A549 treated with Mapracorat at 1 μM for 4 hours (cell line): ENCODE measurements at places on chromosomes 4 and X. TPM values are rescaled to one million over a fixed set of nuclear protein-coding genes. Genes with fewer than 3 reads are reported as not detected.

Gene CYTL1
- not detected in 5 replicates for total RNA-seq

Gene PGAM4
- total RNA-seq, result 0.25 to 0.52 TPM (median 0.36 TPM) in 4 of 5 replicates, not detected in the other

Gene YIPF6
- total RNA-seq, result 23.6 to 36.6 TPM (median 31.1 TPM) in 5 replicates

Gene PF4V1
- not detected in 5 replicates for total RNA-seq

Gene MAGEB1
- not detected in 5 replicates for total RNA-seq

Gene IL13RA2
- total RNA-seq, result 0.23 TPM in 1 of 5 replicates, not detected in the others

Gene EREG
- total RNA-seq, result 12.6 to 18.5 TPM (median 16.3 TPM) in 5 replicates

Gene GUCY1B1
- total RNA-seq, result 0.07 to 0.36 TPM (median 0.21 TPM) in 5 replicates

Gene ADH7
- total RNA-seq, result not detected in 5 replicates

Gene SLC9B1
- not detected in 5 replicates for total RNA-seq

Gene NLGN3
- total RNA-seq, result 0.89 to 1.1 TPM (median 1.1 TPM) in 5 replicates

Gene RASGEF1B
- total RNA-seq, result not detected in 5 replicates

Gene NUDT9
- 21.8 to 29.7 TPM (median 25.7 TPM) in 5 replicates for total RNA-seq

Gene PSAPL1
- total RNA-seq, result 0.13 to 0.28 TPM (median 0.22 TPM) in 5 replicates

Gene F9
- total RNA-seq, result not detected in 5 replicates

Gene PTCHD1
- not detected in 5 replicates for total RNA-seq

Gene PPP3CA
- 22.8 to 28.1 TPM (median 27.2 TPM) in 5 replicates for total RNA-seq

Gene DCAF12L2
- total RNA-seq, result 0.06 to 0.18 TPM (median 0.16 TPM) in 3 of 5 replicates, not detected in the others

Gene ABCG2
- total RNA-seq, result 17.1 to 18.0 TPM (median 17.4 TPM) in 5 replicates

Gene MAGEA4
- not detected in 5 replicates for total RNA-seq

Gene FAM9B
- not detected in 5 replicates for total RNA-seq

Gene FGF2
- 26.9 to 57.2 TPM (median 51.8 TPM) in 5 replicates for total RNA-seq

Gene CENPE
- 5.6 to 8.5 TPM (median 7.3 TPM) in 5 replicates for total RNA-seq

Gene CSAG3
- total RNA-seq, result not detected in 5 replicates

Gene PLP1
- not detected in 5 replicates for total RNA-seq

Gene DCLK2
- 8.8 to 10.4 TPM (median 9.7 TPM) in 5 replicates for total RNA-seq

Gene SMIM10
- total RNA-seq, result 0.08 to 0.11 TPM (median 0.09 TPM) in 5 replicates

Gene OPHN1
- total RNA-seq, result 1.3 to 2.3 TPM (median 1.5 TPM) in 5 replicates

Gene ARMCX1
- total RNA-seq, result 0.18 to 0.58 TPM (median 0.34 TPM) in 5 replicates

Gene STAP1
- not detected in 5 replicates for total RNA-seq

Gene MAGED1
- 65.5 to 89.5 TPM (median 78.0 TPM) in 5 replicates for total RNA-seq

Gene PAGE2B
- total RNA-seq, result not detected in 5 replicates

Gene PTTG2
- total RNA-seq, result not detected in 5 replicates

Gene BGN
- total RNA-seq, result 0.07 to 0.08 TPM in 2 of 5 replicates, not detected in the others

Gene FAM13A
- total RNA-seq, result 4.8 to 6.1 TPM (median 5.5 TPM) in 5 replicates

Gene ALG13
- 50.5 to 68.3 TPM (median 52.6 TPM) in 5 replicates for total RNA-seq

Gene CCDC110
- total RNA-seq, result 0.34 TPM in 1 of 5 replicates, not detected in the others

Gene SLITRK2
- total RNA-seq, result not detected in 5 replicates

Gene DGAT2L6
- total RNA-seq, result not detected in 5 replicates

Gene PNMA6A
- total RNA-seq, result 3.7 to 5.5 TPM (median 5.0 TPM) in 5 replicates

Gene ALPK1
- total RNA-seq, result 1.6 to 3.3 TPM (median 1.9 TPM) in 5 replicates

Gene INTU
- 0.87 to 1.8 TPM (median 1.1 TPM) in 5 replicates for total RNA-seq

Gene HTN1
- not detected in 5 replicates for total RNA-seq

Gene KLHL4
- 4.4 to 6.2 TPM (median 5.3 TPM) in 5 replicates for total RNA-seq

Gene SPANXN3
- total RNA-seq, result not detected in 5 replicates

Gene FGFBP1
- total RNA-seq, result 2.9 to 4.4 TPM (median 3.9 TPM) in 5 replicates

Gene AVPR2
- 0.11 to 0.22 TPM in 2 of 5 replicates, not detected in the others for total RNA-seq

Gene DNAAF6
- total RNA-seq, result not detected in 5 replicates

Gene CPLX1
- 0.28 to 0.79 TPM (median 0.64 TPM) in 5 replicates for total RNA-seq
